ENCODE measurements at places on chromosomes 3 and 15. TPM values are rescaled to one million over a fixed set of nuclear protein-coding genes. Genes with fewer than 3 reads are reported as not detected.
A peak's percentile ranks its signal among the peaks of the same experiment; 100 is the strongest.

GRCh38 chr3:157443905-157444796, 7.5 kb downstream of the PTX3 start:
- no peaks in the 10 kb centered on the region for H3K4me1 ChIP-seq
- no peaks in the 10 kb centered on the region for H3K27me3 ChIP-seq
- DNase-seq = no peak
- no peak overlapping the region for H3K27ac ChIP-seq
- no peak overlapping the region for H3K4me3 ChIP-seq

GRCh38 chr3:123755085-123755484, 129.0 kb downstream of the MYLK start:
- H3K27ac ChIP-seq = no peak overlapping the region
- no peaks in the 10 kb centered on the region for H3K36me3 ChIP-seq
- H3K4me1 ChIP-seq = no peaks in the 10 kb centered on the region

DNA sequence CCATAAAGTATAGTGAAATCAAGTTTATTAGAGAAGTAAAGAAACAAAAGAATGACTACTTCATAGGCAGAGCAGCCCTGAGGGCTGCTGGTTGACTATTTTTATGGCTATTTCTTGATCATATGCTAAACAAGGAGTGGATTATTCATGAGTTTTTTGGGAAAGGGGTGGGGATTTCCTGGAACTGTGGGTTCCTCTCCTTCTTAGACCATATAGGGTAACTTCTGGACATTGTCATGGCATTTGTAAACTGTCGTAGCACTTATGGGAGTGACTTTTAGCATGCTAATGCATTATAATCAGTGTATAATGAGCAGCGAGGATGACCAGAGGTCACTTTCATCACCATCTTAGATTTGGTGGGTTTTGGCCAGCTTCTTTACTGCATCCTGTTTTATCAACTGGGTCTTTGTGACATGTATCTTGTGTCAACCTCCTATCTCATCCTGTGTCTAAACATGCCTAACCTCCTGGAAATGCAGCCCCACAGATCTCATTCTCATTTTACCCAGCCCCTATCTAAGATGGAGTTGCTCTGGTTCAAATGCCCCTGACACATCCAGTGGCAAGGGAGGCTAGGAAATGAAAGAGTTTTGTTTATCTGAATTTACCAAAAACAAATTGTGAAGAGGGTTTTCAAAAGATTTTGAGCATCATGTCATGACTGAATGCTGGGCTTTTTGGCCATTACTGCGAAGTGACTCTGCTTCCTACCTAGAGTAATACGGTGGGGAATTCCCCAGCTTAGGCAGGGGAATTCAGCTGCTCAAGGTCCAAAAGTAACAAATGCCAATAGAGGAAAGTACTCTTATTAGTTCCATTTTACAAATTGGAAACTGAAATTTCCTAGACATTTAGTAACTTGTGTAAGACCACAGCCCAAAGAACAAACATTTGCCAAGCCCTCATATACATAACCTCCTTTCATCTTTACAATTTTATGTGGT, 6.2 kb upstream of the SPSB4 start:
- DNase-seq = no peak
- H3K27me3 ChIP-seq = no peaks in the 10 kb centered on the region
- no peaks in the 10 kb centered on the region for H3K4me1 ChIP-seq

- no peak overlapping the region for H3K4me3 ChIP-seq
- DNase-seq = peak; percentile 39
- H3K4me1 ChIP-seq = peaks cover 2% of the 10 kb centered on the region
- H3K27me3 ChIP-seq = no peaks in the 10 kb centered on the region
Measured at GRCh38 chr3:188362405-188362831, 208.5 kb downstream of the LPP start.

DNA sequence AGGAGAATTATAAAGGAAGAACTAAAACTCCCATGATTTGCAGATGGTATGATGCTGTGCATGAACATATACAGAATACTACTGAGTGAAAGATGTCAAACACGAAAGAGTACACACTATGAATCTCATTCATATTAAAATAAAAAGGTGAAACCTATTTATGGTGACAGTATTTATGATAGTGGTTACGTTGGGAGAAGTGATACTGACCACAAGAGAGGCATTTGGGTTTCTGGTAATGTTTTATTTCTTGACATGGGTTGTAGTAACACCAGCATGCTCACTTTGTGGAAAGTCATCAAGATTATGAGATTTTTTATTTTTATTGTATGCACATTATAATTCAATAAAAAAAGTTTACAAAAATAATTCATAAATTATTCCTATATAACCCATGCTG, 324.0 kb downstream of the GAP43 start:
- H3K27me3 ChIP-seq = no peaks in the 10 kb centered on the region
- no peaks in the 10 kb centered on the region for H3K4me1 ChIP-seq
- no peak for DNase-seq
- no peak overlapping the region for H3K27ac ChIP-seq

DNA sequence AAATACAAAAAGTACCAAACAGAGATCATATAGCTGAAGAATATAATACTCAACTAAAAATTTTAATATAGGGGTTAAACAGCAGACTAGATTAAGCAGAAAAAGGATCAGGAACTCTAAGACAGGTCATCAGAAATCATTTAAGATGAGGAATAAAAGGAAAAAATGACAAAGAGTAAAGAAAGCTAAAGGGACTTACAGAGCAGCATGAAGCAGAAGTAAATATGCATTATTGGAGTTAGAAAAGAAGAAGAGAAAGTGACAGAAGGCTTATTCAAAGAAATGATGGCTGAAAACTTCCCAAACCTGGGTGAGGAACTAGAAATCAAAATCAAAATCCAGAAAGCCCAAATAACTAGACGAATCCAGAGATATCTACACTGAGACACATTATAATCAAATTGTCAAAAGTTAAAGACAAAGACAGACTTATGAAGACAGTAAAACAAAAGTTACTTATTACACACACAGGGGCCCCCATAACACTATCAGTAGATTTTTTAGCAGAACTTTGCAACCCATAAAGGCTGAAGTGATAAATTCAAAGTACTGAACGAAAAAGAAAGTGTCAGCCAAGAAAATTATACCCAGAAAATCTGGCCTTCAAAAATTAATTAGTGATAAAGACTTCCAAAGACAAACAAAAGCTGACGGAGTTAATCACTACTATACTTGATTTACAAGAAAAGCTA, 95.6 kb downstream of the SCAPER start:
- H3K27me3 ChIP-seq = no peaks in the 10 kb centered on the region
- no peak overlapping the region for H3K27ac ChIP-seq
- no peak for DNase-seq
- H3K36me3 ChIP-seq = no peaks in the 10 kb centered on the region
- H3K4me1 ChIP-seq = no peaks in the 10 kb centered on the region
- H3K4me3 ChIP-seq = no peak overlapping the region

GRCh38 chr3:155535098-155535497, 209.8 kb downstream of the PLCH1 start:
- H3K4me1 ChIP-seq = no peaks in the 10 kb centered on the region
- no peak for DNase-seq
- no peaks in the 10 kb centered on the region for H3K36me3 ChIP-seq
- H3K4me3 ChIP-seq = no peak overlapping the region

DNA sequence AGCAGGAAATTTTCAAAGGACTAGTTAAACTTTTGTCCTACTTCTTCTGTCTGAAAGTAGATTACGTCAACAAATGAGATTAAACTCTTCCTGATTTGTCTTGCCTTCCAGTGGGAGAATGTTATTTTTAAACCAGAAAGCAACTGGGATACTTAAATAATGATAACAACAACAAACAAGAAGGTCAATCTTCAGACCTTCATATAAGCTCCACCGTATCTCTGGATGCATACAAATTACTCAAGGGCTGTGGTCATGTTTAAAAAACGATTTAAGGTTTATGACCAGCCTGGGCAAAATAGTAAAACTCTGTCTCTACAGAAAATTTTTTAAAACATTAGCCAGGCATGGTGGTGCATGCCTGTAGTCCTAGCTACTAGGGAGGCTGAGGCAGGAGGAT, 145.3 kb upstream of the NPHP3 start:
- H3K4me1 ChIP-seq = no peaks in the 10 kb centered on the region
- H3K27ac ChIP-seq = no peak overlapping the region
- no peak for DNase-seq
- H3K4me3 ChIP-seq = no peak overlapping the region
- H3K27me3 ChIP-seq = no peaks in the 10 kb centered on the region

DNA sequence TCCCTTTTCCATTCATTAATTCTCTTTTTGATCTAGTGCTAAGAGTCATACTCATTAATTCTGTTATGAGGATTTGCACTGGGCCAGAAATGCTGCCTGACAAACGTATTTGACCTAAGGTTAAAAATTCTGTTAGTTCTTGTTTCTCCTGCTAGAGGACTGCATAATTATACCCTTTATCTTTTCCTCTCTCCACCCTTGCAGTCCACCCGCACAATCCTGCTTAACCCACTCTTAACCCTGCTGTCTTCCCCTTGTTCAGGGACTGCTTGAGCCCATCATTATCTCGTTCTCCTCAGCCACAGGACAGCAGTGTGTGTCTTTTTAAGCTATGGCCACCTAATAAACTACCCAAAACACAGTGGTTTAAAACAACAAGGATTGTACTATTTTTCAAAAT, 31.1 kb upstream of the DYNC1LI1 start:
- H3K36me3 ChIP-seq = no peaks in the 10 kb centered on the region
- H3K27ac ChIP-seq = no peak overlapping the region
- H3K27me3 ChIP-seq = no peaks in the 10 kb centered on the region
- DNase-seq = no peak
- no peaks in the 10 kb centered on the region for H3K4me1 ChIP-seq

GRCh38 chr3:102225407-102226132, 209.2 kb upstream of the ZPLD1 start:
- H3K36me3 ChIP-seq = no peaks in the 10 kb centered on the region
- H3K27ac ChIP-seq = no peak overlapping the region
- peaks cover 3% of the 10 kb centered on the region for H3K4me1 ChIP-seq
- H3K4me3 ChIP-seq = no peak overlapping the region
- H3K27me3 ChIP-seq = no peaks in the 10 kb centered on the region
- DNase-seq = no peak

GRCh38 chr15:80437334-80437891, 33.2 kb downstream of the ARNT2 start:
- no peak for DNase-seq
- no peak overlapping the region for H3K27ac ChIP-seq
- no peaks in the 10 kb centered on the region for H3K36me3 ChIP-seq
- no peaks in the 10 kb centered on the region for H3K4me1 ChIP-seq
- no peak overlapping the region for H3K4me3 ChIP-seq

GRCh38 chr3:99878005-99878404, 60.3 kb downstream of the CMSS1 start:
- no peaks in the 10 kb centered on the region for H3K36me3 ChIP-seq
- no peak for DNase-seq
- peak overlapping the region; percentile 98 for H3K27ac ChIP-seq
- no peaks in the 10 kb centered on the region for H3K4me1 ChIP-seq
- no peak overlapping the region for H3K4me3 ChIP-seq

- H3K4me1 ChIP-seq = no peaks in the 10 kb centered on the region
- H3K27ac ChIP-seq = no peak overlapping the region
- DNase-seq = no peak
- no peaks in the 10 kb centered on the region for H3K27me3 ChIP-seq
Measured at GRCh38 chr3:30017901-30018300, 588.5 kb upstream of the TGFBR2 start.

GRCh38 chr3:46202535-46202934, 5.6 kb downstream of the CCR1 start:
- H3K36me3 ChIP-seq = no peaks in the 10 kb centered on the region
- H3K4me1 ChIP-seq = no peaks in the 10 kb centered on the region
- no peak overlapping the region for H3K27ac ChIP-seq

DNA sequence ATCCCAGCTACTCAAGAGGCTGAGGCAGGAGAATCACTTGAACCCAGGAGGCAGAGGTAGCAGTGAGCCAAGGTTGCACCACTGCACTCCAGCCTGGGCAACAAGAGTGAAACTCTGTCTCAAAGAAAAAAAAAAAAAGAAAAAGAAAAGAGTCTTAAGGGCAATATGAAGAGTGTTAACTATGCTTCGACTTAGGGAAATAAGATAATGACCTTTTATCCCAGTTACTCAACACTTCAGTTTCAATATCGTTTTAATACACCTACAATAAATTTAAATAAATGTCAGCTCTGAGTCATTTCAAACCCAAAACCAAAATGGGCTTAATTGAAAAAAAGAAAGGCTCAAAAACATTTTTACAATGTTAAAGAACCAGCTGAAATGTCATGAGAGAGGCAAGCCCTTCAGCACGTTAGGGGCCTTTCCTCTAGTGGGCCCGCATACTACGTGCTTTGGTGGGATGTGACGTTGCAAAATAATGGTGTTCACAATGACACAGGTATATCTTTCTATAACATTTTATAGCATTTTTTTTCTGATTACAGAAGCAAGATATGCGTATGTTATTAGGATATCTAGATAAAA, 15.3 kb downstream of the FYCO1 start:
- H3K27ac ChIP-seq = peak overlapping the region; percentile 35
- no peak for DNase-seq
- no peak overlapping the region for H3K4me3 ChIP-seq

DNA sequence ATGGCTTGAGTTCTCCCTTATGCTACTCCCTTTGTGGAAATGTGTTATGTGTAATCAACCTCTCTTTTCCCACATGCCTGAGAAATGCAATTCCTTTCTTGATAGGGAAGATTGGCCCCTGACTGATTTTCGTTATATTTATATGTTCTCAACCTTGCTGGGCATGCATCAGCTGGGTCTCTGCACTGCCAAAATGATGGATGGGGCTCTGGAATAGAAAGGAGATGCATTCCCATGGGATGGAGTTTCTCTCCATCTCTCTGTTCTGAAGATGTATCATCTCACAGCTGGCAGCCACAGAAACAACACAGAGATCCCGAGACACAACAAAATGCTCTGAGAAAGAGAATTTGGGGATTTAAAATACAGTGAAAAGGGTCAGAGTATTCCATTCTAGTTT, 327.7 kb upstream of the LMCD1 start:
- H3K4me3 ChIP-seq = no peak overlapping the region
- no peaks in the 10 kb centered on the region for H3K27me3 ChIP-seq
- DNase-seq = no peak
- no peak overlapping the region for H3K27ac ChIP-seq

- H3K4me3 ChIP-seq = no peak overlapping the region
- DNase-seq = no peak
- peak overlapping the region; percentile 52 for H3K27ac ChIP-seq
- H3K27me3 ChIP-seq = no peaks in the 10 kb centered on the region
- H3K4me1 ChIP-seq = no peaks in the 10 kb centered on the region
Measured at GRCh38 chr3:43582866-43583265, 38.9 kb downstream of the ANO10 start.

DNA sequence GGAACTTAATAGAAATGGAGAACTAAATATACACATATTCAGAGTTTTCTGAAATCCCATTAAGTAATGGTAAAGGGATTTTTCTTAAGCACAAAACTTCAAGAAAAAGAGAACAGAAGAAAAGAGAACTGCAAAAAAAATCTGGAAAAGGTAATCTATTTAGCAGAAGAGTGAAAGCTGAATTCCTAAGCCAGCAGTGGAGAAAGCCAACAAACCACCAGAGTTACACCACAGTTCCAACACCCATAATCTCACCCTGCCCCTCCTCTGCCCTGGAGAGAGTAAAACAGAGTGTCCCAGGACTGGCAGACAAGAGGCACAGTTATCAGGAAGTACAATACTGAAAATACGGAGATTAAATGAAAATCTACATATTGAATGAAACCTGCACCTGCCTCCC, 29.4 kb downstream of the TP53BP1 start:
- no peak for DNase-seq
- H3K27ac ChIP-seq = no peak overlapping the region
- no peaks in the 10 kb centered on the region for H3K27me3 ChIP-seq
- no peaks in the 10 kb centered on the region for H3K4me1 ChIP-seq
- no peak overlapping the region for H3K4me3 ChIP-seq

The TASOR gene
- total RNA-seq = 67.4 TPM

The SCAP gene
- 93.0 TPM for total RNA-seq

The KIF15 gene
- total RNA-seq = 0.51 TPM

Data from uterus (tissue), 4 donors.